ENCODE measurements at places on chromosomes 4 and X.

- no peak for DNase-seq
Measured at GRCh38 chrX:98191003-98191402, 1307.3 kb downstream of the RPA4 start.

DNA sequence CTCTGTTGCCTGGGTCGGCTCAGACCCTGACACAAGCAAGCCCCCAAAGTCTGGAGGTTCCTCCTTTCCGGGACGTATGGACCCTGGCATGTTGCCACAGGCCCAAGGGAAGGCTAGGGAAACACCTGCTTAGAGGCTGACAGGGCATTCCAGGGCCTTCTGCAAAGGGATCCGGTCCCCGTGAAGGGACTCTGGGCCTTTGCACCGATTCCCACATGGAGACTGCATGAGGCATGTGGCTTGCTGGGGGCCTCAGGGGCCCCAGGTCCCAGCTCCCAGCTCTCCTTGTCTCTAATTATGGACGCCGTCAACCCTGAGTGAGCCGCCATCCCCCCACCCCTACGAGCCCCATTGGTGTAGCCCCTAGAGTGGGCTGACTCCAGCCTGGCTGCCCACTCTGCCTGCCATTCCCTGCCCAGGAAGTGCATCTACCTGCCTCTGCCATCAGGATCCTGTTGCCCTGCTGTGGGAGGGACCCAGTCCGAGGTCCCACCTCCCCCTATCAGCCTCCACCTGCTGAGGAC, 4.2 kb upstream of the RGS12 start:
- no peak for DNase-seq

DNA sequence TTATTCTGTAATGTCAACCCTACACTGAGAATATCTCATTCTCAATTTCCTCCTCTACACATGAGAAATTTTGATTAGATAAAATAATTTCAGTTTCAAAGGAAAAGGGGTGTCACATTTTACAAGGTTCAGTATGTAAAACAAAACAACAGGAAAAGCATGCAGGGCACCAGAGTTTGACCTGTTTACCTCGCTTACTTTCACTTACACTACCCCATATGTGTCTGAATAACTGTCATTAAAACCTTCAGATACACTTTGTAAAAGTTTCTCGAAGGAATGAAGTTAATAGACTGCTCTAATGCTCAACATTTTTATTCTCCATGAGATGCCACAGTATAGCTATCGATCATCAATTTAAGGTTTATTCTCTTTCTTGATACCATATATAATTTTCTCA, 12.3 kb upstream of the PCDH10 start:
- no peak for DNase-seq

DNA sequence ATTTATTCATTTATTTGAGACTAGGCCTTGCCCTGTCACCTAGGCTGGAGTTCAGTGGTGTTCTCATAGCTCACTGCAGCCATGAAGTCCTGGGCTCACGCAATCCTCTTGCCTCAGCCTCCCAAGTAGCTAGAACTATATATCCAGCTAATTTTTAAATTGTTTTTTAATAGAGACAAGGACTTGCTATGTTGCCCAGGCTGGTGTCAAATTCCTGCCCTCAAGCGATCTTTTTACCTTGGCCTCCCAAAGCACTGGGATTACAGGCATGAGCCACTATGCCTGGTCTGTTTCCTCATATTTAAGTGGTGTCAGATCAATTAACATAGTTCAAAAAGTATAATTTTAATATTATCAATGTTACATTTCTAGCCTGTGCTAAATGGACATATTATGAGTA, 68.5 kb downstream of the AFF1 start:
- no peak for DNase-seq

DNA sequence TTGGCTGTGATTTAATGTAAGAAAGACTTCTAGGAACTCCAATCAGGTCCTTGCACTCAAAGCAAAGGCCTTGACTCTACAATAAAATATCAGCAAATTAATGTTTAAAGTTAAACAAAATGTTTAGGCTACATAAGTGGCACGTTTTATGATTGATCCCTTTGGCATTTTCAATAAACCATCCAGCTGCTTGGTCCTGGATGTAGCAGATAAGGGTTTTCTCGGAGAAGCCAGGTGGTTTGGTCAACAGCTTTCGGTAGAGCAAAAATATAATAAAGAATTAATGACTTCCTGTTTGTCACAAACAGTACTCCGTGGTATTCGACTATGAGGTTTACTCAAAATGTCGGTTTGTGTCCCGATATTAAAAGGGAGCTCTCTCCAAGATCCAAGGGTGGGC, 95.8 kb downstream of the GEMIN8 start:
- no peak for DNase-seq

DNA sequence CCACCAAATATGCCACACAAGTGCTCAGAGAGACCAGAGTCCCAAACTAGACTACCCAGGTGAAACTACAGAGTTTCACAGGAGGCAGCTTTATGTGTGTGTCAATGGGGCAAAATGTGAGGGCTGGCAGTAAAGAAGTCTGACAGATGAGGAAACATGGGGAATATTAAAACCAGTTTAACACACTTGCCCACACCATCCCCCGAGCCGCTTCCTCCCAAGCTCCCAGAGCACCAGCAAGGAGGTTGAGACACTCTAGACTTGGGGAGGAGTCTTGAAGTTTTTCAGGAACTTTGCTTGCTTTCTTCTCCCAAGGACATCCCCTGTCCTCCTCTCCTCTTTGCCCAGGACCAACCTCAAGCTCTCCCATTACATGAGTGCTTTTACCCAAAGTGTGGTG, 94.7 kb upstream of the SPRY1 start:
- no peak for DNase-seq

- no peak for DNase-seq
Measured at GRCh38 chr4:103497692-103498091, 222.1 kb downstream of the TACR3 start.

GRCh38 chrX:119008110-119008744, 33.8 kb downstream of the LONRF3 start:
- no peak for DNase-seq

DNA sequence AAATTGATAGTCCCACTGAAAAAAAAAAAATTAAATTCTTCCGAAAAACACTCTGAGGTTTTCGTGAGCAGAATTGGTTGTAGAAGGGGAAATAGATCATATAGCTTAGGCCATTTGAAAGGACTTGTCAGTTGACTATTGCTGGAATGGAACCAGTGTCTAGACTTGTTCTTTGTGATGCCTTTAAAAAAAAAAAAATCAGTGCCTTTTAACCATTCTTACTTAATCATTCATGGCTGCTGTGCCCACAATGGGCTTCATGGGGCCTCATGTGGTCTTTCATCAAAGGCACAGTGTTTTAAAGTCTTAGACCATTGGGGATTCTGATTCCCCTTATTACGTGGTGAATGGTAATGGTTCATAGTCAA, 139.3 kb downstream of the AFF1 start:
- no peak for DNase-seq

DNA sequence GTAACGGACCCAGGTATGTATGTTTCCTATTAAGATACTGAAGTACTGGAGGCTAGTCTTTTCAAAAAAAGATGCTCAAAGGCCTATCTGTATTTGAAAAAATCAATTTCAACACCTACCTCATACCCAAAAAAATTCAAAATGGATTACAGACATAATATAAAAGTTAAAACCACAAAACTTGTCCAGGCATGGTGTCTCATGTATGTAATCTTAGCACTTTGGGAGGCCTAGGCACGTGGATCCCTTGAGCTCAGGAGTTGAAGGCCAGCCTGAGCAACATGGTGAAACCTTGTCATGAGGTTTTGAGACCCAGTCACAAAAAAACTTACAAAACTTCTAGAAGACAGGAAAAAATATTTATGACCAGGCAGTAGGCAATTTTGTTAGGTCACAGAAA, 16.7 kb downstream of the RBMX start:
- DNase-seq, result no peak
